SW 1271 (cell line): ENCODE measurements at places on chromosomes 2 and 18.

- DNase-seq: no peak
Observed at GRCh38 chr2:65396348-65397026, 35.9 kb downstream of the SPRED2 start.

DNA sequence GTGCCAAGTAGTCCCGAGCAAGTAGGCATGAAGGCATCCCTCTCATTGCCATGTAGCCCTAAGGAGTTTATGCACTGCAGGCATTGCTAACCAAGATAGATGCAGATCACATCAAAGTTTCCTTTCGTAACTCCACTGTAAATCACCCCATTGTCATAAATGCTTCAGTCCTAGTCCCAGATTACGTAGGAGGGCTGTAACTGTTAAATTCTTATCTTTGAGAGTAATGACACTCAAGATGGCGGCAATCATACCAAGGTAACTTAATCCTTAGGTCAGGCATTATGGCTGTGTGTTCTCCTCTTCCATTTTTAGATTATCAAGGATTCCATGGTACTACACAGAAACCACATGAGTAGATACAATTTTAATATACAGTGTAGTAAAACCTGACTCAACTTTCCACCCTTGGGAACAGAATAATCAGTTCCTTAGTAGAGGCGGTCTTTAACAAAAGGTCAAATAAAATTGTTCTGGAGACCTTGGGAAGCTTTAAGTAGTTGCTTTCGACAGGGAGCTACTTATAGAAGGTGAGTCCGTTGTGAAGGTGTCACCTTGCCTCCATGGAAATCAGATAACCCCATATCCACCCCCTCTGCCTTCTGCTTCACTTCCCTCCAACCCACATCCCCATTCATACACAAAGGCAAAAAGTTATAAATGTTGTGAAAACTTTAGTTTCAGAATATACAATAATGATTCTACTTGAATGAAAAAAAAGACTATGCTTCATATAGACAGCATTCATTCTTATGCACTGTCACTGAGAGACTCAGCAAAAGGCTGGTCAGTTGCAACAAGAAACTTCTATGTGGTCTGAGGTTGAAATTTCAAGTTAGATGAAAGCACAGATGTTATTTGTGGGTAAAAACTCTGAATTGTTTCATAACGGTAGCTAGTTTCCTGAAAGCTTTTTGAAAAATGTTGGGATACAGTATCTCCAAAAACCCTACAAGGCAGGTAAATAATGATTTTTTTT, 64.8 kb upstream of the GALNT5 start:
- DNase-seq: no peak

DNA sequence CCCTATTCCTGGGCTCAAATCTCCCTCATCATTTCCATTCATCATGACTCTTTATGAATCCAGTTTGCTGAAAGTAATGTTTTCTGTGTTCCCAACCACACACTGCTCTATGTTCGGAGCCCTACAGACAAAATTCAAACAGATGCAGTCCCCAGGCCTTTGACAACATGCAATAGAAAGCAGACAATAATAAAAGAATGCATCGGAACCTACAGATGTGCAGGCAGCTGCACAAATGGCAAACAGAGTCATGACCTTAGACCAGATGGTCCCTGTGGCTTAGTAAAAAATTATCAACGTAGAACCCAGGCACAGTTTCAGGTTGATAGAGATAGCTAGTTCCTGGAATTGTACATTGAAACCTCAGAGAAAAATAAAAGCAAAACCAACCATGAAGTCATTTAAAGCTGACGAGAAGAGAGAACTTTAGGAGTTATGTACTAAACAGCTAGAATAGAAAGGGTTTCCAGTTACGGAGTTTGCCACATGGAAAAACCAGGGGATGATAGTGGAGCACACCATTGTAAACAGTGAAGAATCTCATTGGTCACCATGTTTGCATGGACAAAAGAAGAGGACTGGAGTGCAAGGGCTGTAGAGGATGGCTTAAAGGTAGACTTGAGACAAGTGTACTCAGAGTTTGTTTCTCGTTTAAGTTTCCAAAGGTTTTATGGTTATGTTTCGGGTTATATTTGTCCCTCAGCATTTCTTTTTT, 23.2 kb upstream of the ACVR1 start:
- DNase-seq: no peak

- no peak for DNase-seq
Observed at GRCh38 chr2:125935559-125935958, 720.4 kb upstream of the GYPC start.

- no peak for DNase-seq
Observed at GRCh38 chr2:216113572-216113971, 4.4 kb downstream of the XRCC5 start.

DNA sequence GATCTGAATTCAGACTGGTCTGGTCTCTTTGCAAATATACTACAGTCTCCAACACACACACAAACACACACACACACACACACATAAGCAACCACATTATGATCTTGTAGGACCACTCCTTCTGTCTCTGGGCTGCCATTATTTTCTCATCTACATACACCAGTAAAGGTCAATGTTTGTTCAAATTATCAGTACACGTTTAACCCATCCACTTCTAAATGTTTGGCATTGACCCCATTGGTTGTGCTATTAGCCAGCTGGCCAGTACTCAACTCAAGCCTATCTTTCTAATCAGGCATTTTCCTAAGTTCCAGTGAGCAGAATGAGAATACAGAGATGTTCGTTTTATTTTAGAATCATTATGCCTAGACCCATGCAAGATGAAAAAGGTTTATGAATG, 186.4 kb downstream of the CNTNAP5 start:
- DNase-seq: no peak

- DNase-seq: no peak
Observed at GRCh38 chr2:70988726-70989648, 5.7 kb downstream of the TEX261 start.

- DNase-seq: no peak
Observed at GRCh38 chr2:84888401-84889276, 7.8 kb upstream of the TRABD2A start.

GRCh38 chr18:10543277-10543676, 17.4 kb downstream of the NAPG start:
- DNase-seq: no peak

DNA sequence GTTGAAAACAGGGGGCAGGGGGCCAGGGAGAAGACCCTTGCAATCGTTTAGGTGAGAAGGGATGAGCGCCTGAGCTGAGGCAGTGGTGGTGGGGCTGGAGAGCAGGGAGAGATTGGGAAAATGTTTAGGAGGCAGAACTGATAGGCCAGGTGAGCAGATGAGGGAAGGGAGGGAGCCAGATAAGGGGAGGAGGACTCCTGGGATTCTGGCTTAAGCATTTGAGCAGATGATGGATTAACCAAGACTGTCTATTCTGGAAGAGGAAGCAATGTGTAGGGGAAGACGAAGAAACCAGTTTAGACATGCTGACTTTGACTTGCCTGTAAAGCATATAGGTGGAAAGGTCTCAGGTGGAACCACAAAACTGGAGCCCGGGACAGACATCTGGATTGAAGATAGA, 49.9 kb upstream of the ASPRV1 start:
- DNase-seq: no peak

GRCh38 chr2:17271416-17271815, 246.8 kb downstream of the RAD51AP2 start:
- no peak for DNase-seq
